ENCODE measurements at places on chromosomes 4 and X. TPM values are rescaled to one million over a fixed set of nuclear protein-coding genes. Genes with fewer than 3 reads are reported as not detected.

GRCh38 chr4:96260064-96260682 is 420.3 kb downstream of the PDHA2 start:
- H3K27me3 ChIP-seq: no peaks in the 10 kb centered on the region
- no peaks in the 10 kb centered on the region for H3K4me1 ChIP-seq
- no peak for DNase-seq
- H3K36me3 ChIP-seq: no peaks in the 10 kb centered on the region

DNA sequence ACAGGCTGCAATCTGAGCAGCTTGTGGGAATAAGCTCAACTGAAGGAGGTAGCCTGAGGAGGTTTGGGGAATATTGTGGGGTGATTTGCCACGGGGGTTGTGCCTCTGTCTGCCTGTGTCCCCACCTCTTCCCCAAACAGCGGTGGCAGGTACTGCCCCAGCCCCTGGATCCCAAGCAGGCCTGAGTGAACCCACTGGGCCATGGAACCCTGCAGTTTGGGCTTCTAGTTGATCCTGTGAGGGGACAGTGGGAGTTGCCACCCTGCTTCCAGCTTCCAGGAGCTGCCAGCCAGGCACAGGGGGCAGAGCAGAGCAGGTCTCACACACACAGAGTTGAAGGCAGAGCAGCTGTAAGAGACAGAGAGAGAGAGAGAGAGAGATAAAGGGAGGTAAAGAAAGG is 97.4 kb downstream of the PJA1 start:
- no peak overlapping the region for H3K27ac ChIP-seq
- no peak for DNase-seq
- H3K4me3 ChIP-seq: no peak overlapping the region
- H3K4me1 ChIP-seq: no peaks in the 10 kb centered on the region
- H3K36me3 ChIP-seq: no peaks in the 10 kb centered on the region

GRCh38 chrX:140971099-140971795 is 31.1 kb upstream of the SPANXB1 start:
- H3K27ac ChIP-seq: no peak overlapping the region
- no peak for DNase-seq
- no peaks in the 10 kb centered on the region for H3K36me3 ChIP-seq
- H3K27me3 ChIP-seq: no peaks in the 10 kb centered on the region

DNA sequence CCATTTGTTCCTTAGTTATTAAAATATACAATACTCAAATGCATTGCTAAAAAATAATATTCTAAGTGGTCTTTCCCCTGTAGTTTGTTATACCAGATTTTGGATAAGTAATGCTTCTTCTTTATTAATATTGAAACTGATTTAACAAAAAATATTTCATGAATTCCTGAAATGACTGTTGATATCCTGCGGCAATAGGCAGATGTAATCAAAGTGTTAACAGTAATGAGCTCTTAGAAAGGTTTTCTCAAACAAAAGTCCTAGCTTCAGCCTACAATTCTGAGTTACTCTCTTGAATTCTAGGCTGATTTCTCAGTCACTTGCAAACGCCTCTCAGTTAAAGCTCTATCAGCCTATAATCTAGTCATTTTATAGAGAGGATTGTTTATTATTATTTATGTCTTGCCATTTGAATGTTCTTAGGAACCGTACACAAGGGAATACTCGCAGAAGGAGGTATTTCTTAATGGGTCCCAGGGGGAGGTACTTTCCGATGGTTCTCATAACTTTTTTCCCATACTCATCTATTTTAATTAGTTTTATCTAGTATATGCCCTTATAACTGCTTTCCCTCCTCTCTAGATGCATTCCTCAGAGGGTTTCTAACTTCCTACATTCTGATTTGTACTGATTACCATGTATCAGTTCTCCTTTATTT is 96.8 kb downstream of the FNIP2 start:
- no peaks in the 10 kb centered on the region for H3K4me1 ChIP-seq
- peaks cover 5% of the 10 kb centered on the region for H3K27me3 ChIP-seq
- DNase-seq: no peak
- no peaks in the 10 kb centered on the region for H3K36me3 ChIP-seq
- H3K4me3 ChIP-seq: no peak overlapping the region

DNA sequence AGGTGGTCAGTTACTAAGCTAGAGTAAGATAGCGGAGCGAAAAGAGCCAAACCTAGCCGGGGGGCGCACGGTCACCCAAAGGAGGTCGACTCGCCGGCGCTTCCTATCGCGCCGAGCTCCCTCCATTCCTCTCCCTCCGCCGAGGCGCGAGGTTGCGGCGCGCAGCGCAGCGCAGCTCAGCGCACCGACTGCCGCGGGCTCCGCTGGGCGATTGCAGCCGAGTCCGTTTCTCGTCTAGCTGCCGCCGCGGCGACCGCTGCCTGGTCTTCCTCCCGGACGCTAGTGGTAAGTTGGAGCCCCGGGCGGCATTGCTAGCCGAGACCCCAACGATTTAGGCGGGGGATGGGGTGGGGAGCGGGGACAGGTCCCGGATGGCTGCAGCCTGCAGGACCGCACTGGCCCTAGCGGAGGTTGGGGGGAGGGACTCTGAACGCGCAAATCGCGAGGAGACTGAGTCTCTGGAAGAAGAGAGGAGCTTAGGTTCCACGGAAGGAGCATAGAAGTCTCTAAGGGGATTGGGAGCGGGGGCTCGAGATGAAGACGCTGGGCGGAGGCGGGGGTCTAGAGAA is 573 bp downstream of the HTR2C start:
- no peak overlapping the region for H3K4me3 ChIP-seq
- no peaks in the 10 kb centered on the region for H3K4me1 ChIP-seq
- peaks cover 5% of the 10 kb centered on the region for H3K27me3 ChIP-seq
- no peaks in the 10 kb centered on the region for H3K36me3 ChIP-seq
- no peak for DNase-seq
- H3K27ac ChIP-seq: no peak overlapping the region

DNA sequence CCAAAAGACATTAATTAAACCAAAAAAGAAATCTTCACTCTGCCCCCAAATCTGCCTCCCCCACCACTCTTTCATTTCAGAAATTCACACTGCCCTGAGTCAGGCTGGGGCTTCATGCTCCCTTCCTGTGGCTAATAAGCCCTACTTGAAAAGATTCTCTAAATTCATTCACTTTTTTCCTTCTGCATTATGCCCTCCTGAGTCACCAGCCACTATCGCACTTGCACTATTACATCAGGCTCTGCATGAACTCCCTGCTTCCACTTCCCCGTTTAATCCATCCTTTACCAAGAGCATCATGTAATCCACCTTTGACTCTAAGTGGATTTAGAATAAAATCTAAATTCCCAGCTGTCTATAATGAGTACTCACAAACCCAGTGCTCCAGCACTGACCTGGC is 295.4 kb upstream of the KLF3 start:
- no peak overlapping the region for H3K4me3 ChIP-seq
- H3K36me3 ChIP-seq: no peaks in the 10 kb centered on the region
- no peaks in the 10 kb centered on the region for H3K4me1 ChIP-seq

DNA sequence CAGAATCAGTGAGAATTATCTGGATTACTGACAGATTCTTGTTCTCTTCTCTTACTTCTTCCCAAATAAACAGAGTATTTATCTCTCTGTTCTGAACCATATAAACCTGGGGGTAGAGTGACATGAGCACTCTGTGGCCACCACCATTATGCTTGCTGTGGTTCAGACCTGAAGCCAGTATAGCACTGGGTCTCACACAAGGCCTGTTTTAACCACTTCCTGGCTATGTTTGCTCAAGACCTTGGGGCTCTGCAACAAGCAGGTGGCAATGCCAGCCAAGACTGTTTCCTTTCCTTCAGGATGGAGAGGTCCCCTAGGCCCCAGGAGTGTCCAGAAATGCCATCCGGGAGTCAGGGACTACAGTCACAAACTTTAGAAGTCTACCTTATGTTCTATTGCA is 21.7 kb upstream of the HEPH start:
- no peak overlapping the region for H3K4me3 ChIP-seq
- H3K27me3 ChIP-seq: no peaks in the 10 kb centered on the region
- no peak overlapping the region for H3K27ac ChIP-seq
- no peaks in the 10 kb centered on the region for H3K4me1 ChIP-seq

GRCh38 chr4:140947506-140947905 is 185.8 kb downstream of the RNF150 start:
- no peak overlapping the region for H3K27ac ChIP-seq
- no peaks in the 10 kb centered on the region for H3K27me3 ChIP-seq
- H3K4me3 ChIP-seq: no peak overlapping the region
- no peaks in the 10 kb centered on the region for H3K4me1 ChIP-seq
- H3K36me3 ChIP-seq: no peaks in the 10 kb centered on the region
- no peak for DNase-seq

DNA sequence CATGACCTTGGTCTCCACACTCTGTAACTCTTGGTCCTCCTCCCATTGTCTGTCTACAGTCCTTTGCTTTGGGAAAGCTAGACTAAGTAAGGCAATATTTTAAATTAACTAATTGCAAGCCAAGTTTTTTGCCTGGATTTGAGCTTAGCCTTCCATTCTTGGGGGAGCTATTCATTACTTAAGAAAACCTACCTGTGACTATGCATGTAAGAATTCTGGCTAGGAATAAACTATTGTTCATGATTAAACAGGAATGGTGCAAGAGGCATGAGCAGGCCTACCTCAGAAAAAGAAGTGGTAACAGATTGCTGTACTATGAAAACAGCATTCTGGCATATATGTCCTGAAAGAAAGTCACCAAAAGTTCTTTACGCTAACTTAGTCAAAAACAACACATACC is 309.4 kb downstream of the MAPK10 start:
- DNase-seq: no peak
- no peaks in the 10 kb centered on the region for H3K36me3 ChIP-seq
- no peaks in the 10 kb centered on the region for H3K4me1 ChIP-seq
- H3K27ac ChIP-seq: no peak overlapping the region
- no peaks in the 10 kb centered on the region for H3K27me3 ChIP-seq

GRCh38 chr4:67687636-67688035 is 13.3 kb downstream of the UBA6 start:
- no peak overlapping the region for H3K4me3 ChIP-seq
- no peak for DNase-seq
- H3K27me3 ChIP-seq: no peaks in the 10 kb centered on the region
- no peaks in the 10 kb centered on the region for H3K4me1 ChIP-seq
- no peak overlapping the region for H3K27ac ChIP-seq

GRCh38 chr4:146285037-146285436 is 70.7 kb downstream of the REELD1 start:
- H3K36me3 ChIP-seq: peaks cover 11% of the 10 kb centered on the region
- no peak overlapping the region for H3K27ac ChIP-seq
- DNase-seq: no peak
- no peak overlapping the region for H3K4me3 ChIP-seq
- no peaks in the 10 kb centered on the region for H3K27me3 ChIP-seq

DNA sequence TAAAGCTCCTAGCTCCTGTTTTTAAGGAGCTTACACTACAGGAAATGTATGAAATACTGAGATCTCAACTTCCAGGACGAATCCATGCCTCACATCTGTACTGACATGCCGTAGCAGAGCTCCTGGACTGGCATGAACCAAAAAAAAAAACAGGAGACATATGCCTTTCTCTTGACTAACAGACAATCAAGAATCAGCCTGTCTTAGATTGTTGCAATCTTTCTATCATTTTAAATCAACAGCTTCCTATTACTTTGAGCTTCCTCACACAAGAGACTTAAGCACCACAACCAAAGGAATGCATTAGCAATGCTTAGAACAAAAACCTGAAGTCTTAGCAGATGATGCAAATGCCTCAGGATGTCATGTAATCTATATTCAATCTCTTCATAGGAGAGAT is 34.7 kb upstream of the AREG start:
- H3K27me3 ChIP-seq: no peaks in the 10 kb centered on the region
- H3K36me3 ChIP-seq: no peaks in the 10 kb centered on the region
- H3K4me1 ChIP-seq: no peaks in the 10 kb centered on the region
- H3K27ac ChIP-seq: no peak overlapping the region

GRCh38 chr4:14434916-14435315 is 567.4 kb upstream of the CPEB2 start:
- H3K36me3 ChIP-seq: no peaks in the 10 kb centered on the region
- peaks cover 8% of the 10 kb centered on the region for H3K4me1 ChIP-seq
- DNase-seq: no peak
- no peak overlapping the region for H3K4me3 ChIP-seq

- H3K4me1 ChIP-seq: no peaks in the 10 kb centered on the region
- DNase-seq: no peak
Measured at GRCh38 chr4:12588582-12588981, 895.6 kb downstream of the RAB28 start.

DNA sequence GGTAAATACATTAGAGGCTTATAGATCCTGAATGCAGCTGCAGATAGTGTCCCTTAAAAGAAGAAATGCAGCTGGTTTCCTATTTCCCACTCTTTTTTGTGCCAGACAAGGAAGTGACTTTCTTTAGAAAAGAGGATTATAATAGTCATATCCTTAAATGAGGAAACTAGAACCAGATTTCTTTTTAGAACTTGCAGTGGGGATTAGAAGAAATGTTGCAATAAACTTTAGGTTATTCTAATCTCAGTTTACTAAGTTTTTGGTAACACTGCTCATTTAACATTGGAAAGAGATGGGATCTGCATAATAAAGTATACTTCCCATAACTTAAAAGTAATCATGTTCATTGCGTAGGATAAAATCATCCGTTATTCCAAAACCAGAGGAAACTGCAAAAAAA is 101.9 kb downstream of the SLIT2 start:
- no peaks in the 10 kb centered on the region for H3K27me3 ChIP-seq
- no peak overlapping the region for H3K27ac ChIP-seq
- DNase-seq: no peak
- H3K4me1 ChIP-seq: no peaks in the 10 kb centered on the region
- no peaks in the 10 kb centered on the region for H3K36me3 ChIP-seq

- H3K36me3 ChIP-seq: no peaks in the 10 kb centered on the region
- no peaks in the 10 kb centered on the region for H3K27me3 ChIP-seq
- H3K4me1 ChIP-seq: no peaks in the 10 kb centered on the region
- no peak for DNase-seq
Measured at GRCh38 chrX:19702856-19703255, 184.5 kb downstream of the SH3KBP1 start.

- H3K4me1 ChIP-seq: no peaks in the 10 kb centered on the region
- H3K27ac ChIP-seq: no peak overlapping the region
- H3K27me3 ChIP-seq: no peaks in the 10 kb centered on the region
- H3K4me3 ChIP-seq: no peak overlapping the region
- no peaks in the 10 kb centered on the region for H3K36me3 ChIP-seq
Measured at GRCh38 chr4:173735049-173735448, 205.0 kb upstream of the HAND2 start.

DNA sequence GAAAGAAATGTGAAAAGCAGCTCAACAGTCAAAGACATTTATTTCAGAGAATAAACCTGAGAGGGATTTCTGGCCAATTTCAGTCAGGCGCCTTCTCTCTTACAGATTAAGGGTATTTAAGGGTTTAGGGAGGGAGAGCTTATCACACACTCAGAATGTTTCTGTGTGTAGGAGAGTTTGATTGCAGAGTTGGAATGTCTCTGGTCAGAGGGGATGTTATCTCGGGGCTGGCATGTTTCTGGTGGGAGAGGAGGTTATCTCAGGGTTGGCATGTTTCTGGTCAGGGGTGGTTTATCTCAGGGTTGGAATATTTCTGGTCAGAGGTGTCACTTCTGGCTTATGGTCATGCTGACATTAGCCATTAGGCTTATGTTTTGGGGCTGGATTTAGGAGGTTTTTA is 1920.5 kb upstream of the PCDH7 start:
- H3K27ac ChIP-seq: no peak overlapping the region
- H3K4me3 ChIP-seq: no peak overlapping the region
- H3K27me3 ChIP-seq: no peaks in the 10 kb centered on the region
- no peak for DNase-seq
- no peaks in the 10 kb centered on the region for H3K36me3 ChIP-seq

- H3K27ac ChIP-seq: no peak overlapping the region
- H3K4me3 ChIP-seq: no peak overlapping the region
Measured at GRCh38 chrX:50157545-50158135, 43.2 kb downstream of the AKAP4 start.

BEX1 gene
- 0.39 TPM for total RNA-seq

COL4A5 gene
- not detected for total RNA-seq

UBE2D3 gene
- total RNA-seq: 261 TPM

HNRNPH2 gene
- total RNA-seq: 57.1 TPM

SLC4A4 gene
- total RNA-seq: not detected
